ENCODE measurements at places on chromosomes 7 and 10.

DNA sequence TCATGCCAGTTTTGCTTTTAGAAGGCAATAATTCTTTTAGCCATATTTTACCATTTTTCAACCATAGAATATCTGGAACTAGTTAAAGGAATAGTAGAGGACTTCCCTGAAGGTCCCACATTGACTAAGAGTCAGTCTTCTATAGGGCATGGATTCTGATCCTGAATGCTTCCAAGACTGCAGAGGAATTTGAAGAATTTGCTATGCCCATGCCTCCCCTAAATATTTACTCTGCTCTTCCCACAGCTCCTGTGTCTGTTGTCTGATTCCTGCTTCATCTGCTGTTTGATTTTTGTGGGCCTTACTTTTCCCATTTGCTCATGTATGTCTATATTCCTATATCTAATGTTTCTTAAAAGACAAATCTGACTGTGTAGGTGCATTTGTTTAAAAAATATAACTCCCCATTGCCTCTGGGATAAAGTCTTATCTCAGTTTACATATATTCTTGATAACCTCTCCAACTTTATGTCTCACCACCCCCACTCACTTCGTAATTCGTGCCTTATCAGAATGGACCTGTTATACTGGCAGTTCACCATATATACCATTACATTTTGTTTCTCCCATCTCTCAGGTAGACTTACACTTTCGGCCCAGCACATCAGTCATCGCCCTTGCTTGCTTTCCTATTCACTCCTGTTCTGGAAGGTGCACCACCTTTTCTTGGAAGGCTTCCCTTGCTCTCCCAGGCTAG is 33.9 kb downstream of the LRRC4 start:
- no peak for DNase-seq

- DNase-seq: no peak
These were observed 166.0 kb downstream of the ACTR3B start for GRCh38 chr7:152925412-152926147.

DNA sequence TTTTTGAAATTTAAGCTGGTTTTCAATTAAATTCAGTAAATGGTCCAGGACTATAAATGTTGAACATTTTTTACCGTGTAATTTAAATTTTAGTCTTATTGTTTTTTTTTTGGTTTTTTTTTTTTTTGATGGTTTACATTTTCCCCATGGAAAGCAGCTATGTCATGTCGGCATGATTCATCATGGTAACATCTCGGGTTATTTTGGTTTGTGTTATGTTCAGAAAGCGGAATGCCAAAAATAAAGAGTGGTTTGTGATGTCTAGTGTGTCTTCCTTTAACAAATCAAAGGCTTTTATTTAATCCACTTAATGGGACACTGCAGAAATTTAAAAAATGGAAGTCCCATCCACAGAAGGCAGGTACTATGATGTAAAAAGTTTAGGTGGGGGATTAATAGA is 58.5 kb downstream of the TRUB1 start:
- no peak for DNase-seq

- no peak for DNase-seq
These were observed 66.4 kb downstream of the MGAM2 start for GRCh38 chr7:142177869-142178268.

GRCh38 chr7:99473315-99473596 is 566 bp downstream of the ZNF789 start:
- no peak for DNase-seq

GRCh38 chr10:103751667-103752290 is 103.6 kb downstream of the SH3PXD2A start:
- no peak for DNase-seq

DNA sequence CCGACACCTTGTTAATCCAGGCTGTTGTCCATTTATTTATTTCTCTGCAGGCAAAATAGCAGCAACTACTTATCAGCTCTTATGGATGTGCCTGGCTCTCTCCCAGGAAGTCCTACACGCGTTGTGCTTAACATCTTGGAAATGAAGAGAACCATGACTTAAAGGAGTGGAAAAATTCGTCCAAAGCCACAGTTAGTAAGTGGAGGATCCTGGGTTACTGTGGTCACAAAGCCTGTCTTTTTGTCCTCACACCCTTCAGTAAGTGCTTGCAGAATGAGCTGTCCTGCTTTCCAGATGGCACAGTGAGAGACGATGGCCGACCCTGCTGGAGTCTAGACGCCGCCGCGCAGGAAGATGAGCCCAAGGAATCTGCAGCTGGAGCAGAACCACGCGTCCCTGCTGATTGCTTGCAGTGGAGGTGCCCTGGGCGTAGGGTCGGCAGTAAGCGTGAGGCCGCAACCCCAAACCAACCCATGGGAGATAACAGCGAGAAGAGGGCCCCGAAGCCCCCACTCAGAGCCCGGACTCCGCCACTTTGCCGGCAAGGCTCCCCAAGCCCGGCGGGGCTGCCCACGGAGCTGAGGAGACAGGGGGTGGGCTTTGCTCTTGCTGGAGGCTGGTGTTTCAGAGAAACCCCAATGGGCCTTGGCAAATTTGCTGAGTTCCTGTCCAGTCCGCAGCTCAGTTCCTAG is 178.6 kb downstream of the CXCL12 start:
- no peak for DNase-seq

- no peak for DNase-seq
These were observed 48.1 kb downstream of the SORBS1 start for GRCh38 chr10:95513008-95513589.

- no peak for DNase-seq
These were observed 122.7 kb downstream of the RAPGEF5 start for GRCh38 chr7:22234227-22234626.

All from cerebellar nuclear complex (tissue), 1 donor.